Activated CD4-positive, alpha-beta T cell treated with anti-CD3 and anti-CD28 coated beads, Interleukin-2, amount 10 ng/mL, durations not matched to agents 24 days and 14 days (primary cell): ENCODE measurements at places on chromosomes 12 and 14.

DNA sequence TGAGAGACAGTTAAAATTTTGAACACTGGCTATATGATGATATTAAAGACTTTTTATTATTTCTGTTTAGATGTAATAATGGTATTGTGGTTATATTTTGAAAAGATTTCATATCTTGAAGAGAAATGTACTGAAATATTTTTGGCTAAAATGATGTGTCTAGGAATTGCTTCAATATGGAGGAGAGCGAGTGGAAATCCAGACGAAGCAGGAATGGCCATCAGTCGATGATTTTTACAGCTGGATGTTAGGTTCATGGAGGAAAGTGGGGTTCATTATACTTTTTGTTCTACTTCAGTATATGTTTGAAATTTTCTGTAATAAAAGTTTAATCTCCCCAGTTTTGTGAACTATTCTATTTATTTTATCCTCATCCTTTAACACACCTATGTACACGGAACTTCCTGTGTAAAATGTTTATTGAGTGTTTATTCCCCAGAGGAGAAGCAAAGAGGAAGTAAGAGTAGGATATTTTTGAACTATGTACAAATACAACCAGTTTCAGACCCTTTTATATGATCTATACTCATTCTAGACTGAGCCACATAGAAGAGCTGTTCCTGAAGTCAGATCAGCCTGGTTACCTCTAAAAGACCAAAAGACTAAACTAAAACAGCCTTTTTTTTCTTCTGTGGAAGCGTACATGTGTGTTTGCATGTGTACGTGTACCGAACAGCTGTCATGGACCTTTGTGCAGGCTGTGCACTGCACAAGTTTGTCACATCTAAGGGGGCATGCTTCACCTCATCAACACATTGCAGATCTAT, 211.0 kb upstream of the NUDT4 start:
- no peak for DNase-seq

DNA sequence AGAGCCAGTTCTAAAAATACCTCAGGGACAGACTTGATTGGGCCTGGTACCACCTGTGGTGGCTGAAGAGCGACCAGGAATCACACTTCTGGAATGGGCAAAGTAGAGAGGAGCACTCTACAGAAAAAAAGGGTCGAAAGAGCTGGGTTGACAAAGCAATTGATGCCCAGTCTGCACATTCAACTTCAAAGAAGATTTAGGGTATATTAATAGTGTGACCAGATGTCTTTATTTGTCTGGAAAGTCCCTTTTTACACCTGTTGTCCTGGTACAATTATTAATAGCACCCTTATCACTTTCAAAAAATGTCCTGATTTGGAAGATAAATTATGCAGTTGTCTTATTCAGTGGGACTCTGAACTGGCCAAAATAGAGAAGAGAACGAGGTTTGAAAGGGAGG, 137.5 kb downstream of the DYRK2 start:
- DNase-seq: no peak

GRCh38 chr12:124686370-124687173, 119.2 kb upstream of the NCOR2 start:
- DNase-seq: no peak

GRCh38 chr14:72014486-72014885, 82.3 kb downstream of the RGS6 start:
- no peak for DNase-seq

DNA sequence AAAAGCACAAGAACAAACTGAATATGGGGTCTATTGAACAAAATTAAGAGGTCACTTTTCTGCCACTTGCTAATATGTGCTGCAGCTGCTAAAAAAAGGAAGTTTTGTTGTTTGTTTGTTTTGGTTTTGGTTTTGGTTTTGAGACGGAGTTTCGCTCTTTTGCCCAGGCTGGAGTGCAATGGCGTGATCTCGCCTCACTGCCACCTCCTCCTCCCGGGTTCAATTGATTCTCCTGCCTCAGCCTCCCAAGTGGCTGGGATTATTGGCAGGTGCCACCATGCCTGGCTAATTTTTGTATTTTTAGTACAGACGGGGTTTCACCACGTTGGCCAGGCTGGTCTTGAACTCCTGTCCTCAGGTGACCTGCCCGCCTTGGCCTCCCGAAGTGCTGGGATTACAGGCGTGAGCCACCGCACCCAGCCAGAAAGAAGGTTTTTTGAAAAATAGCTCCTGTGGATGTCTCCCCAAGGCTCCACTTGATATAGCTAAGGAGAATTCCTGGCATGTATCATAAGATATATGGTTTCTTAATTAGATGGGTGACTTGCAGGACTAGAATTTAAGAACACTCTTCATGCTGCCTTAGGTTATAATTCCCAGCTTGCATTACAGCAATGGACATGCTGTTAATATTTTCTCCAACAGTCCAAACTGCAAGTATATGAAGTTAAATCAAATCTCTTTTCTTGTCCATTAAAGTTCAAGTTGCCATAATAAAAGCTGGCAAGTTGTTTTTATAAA, 237.6 kb upstream of the AMIGO2 start:
- DNase-seq: peak; percentile 76

GRCh38 chr14:55136241-55136640, 7.2 kb downstream of the LGALS3 start:
- DNase-seq: no peak

DNA sequence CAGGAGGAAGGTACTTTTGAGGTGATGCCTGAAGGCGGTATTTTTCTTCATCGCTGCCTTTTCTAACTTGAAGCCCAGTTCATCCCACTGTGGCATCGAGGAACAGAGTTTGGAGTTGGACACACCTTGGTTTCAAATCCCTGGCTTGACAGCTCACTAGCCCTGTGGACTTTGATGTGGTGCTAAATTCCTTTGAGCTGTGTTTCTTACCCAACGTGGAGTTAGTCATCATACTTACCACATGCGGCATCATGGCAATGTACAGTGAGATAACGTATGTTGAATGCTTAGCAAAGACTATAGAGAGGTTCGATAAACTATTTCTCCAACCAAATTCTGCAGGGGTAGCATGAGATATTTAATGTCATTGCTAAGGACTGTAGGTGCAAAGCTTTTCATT, 3.4 kb downstream of the PLEKHG3 start:
- DNase-seq: peak; percentile 69

DNA sequence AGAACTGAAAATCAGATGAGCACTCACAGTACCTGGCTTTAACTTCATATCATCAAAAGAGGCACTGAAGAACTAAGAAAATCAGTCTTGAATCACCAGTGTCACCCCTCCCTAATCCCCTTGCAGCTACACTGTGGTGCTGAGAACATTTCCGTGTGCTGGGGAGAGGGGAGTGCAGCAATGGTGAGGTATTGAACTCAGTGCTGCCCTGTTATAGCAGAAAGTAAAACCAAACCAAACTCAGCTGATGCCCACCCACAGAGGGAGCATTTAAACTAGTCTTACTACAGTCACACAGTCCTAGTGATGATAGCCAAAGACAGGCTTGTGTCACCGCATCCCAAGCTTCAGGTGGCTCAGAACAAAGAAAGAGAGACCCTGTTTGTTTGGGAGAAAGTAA, 122.1 kb downstream of the CPNE8 start:
- no peak for DNase-seq

DNA sequence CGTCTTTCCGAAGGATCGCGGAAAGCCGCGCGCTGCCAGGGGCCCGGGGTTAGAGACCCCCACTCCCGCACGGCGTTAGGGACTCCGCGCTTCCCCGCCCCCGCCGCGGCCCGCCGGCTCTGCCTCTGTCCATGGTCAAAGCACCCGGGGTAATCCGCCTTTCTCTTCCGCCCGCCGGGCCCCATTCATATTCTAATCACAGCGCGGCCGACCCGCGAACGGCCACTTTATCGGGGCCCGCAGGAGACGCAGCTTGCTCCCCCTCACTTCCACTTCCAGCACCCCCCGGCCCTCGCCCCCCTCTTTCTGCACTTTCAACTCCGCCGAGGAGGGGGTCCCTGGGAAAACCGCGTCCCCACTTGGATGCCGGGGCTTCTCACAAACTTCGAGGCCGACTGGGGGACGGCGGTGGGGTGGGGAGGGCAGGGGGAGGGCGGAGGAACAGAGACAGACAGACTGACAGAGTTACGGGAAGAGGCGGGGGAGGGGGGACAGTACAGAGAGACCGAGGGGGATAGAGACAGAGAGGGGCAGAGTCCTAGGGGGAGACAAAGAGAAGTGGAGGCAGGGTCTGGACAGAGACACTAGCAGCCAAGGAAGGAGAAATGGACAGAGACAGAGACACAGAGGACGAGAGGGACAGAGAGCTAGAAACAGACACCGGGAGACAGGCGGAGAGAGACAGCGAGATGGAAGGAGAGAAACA, 1.1 kb upstream of the RFX4 start:
- DNase-seq: no peak

DNA sequence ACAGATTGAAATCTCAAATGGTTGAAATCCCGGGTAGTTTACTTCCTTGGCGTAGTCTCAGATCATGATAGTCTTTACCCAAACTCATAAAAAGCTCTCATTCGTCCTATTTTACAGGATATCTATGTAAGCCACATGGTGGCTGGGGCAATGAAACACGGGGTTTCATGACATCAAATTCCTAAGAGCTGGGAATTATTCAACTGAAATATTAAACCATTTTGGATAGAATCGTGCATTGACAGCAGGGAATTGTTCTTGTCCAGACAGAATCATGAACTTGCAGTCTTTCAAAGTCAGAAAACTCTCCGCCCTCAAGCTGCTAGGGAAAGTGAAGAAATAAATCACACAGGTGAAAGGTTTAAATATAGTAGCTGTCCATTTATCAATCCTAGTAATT, 33.2 kb upstream of the PRKAB1 start:
- DNase-seq: no peak

DNA sequence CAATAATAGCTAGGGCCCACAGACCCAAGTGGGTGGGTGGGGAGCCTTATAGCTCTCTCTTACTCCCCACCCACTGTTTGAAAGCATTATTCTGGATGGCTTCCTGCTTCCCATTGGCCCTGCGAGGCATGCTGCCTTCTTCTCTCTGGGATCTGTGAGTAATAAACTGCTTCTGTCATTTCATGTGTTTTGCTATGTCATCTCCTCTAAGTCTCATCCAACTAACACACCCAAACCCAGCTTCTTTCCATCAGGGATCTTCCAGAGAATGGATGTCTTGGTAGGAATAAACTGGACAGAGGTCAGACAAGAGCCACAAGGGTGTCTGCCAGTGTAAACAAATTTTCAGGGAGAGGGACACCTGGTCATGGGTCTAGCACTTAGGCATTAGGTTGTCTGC, 66.4 kb upstream of the BDKRB2 start:
- no peak for DNase-seq

DNA sequence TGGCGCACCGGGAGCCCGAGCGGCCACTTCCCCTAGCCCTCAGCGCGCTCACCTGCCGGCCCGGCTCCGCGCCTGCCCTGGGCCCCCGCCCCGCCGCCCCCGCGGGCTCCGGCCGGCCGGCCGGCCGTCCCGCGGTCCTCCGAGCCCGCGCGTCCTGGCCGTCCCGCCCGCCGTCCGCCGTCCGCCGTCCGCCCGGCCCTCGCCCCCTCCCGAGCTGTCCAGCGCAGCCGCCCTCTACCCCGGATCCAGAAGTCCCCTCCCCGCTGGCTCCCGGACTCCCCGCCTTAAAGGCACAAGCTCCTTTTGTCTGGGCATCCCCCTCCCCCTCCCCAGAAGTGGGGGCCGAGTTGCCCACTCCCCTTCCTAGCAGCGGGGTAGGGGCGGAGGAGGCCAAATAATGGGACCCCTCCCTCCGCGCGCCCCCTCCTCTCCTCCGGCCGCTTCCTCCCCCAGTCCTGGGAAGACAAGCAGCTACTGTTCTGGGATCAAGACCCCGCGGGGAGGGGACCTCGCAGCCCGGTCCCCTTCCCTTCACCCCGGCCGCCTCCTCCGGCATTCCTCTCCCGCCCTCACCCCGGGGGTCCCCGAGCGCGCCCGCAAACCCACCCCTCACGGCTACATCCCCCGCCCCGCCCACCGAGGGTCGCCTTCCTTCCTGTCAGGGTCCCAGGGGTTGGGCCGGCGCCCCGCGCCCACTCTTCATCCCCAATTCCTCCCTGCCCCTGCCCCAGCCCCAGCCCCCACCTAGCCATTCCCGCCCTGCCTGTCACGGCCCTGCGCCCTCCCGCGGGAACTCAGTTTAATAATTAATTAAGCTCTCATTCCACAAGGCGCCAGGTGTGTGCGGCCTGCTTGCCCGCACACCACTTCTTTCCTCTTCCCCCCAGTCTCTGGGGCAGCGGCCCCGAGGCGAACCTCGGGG, at the start of gene ADCY6:
TSS of gene ADCY6 (minus strand) at position 236 of the 922 bp plus-strand sequence. CDS start 5,655 bp downstream, outside the sequence.
- DNase-seq: peak; percentile 63

- no peak for DNase-seq
Measured at GRCh38 chr12:102501773-102502172, 21.4 kb upstream of the IGF1 start.

DNA sequence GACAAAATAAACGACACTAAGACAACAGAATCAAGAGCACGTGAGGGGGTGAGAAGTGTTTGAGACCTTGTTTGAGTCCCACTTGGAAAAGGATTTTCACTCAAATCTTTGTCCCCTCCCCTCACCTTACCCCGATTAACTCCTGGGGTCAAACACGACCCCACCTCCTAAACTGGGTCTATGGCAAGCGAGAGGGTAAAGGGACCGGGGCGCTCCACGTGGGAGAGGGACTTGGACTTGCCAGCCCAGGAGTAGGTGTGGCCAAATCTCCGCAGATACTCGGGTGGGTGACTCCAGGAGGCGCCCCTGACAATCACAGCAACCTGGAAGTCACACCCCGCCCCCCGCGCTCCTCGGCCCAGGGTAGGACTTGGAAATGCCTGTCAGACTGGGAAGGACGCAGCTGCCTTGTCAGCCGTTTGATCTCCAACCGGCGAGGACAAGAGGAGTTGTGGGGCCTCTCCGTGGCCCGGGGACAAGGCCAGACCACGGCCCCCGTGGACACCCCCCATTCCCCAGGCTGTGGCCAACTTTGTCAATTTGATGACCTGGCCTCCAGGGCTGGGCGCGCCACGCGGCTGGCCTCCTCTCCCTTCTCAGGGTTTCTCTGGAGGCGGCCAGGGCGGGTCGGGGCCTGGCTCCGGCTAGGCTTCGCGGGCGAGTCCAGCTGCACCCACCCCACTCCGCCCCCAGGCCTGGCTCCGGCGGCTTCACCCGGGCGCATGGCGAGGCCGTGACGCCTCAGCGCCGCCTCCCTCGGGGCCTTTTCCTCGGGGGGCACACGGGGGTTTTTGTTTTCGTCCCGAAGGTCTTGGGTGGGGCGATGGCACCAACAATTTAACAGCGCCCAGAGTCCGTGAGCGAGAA, 1.1 kb upstream of the BCL11B start:
- DNase-seq: peak; percentile 84

DNA sequence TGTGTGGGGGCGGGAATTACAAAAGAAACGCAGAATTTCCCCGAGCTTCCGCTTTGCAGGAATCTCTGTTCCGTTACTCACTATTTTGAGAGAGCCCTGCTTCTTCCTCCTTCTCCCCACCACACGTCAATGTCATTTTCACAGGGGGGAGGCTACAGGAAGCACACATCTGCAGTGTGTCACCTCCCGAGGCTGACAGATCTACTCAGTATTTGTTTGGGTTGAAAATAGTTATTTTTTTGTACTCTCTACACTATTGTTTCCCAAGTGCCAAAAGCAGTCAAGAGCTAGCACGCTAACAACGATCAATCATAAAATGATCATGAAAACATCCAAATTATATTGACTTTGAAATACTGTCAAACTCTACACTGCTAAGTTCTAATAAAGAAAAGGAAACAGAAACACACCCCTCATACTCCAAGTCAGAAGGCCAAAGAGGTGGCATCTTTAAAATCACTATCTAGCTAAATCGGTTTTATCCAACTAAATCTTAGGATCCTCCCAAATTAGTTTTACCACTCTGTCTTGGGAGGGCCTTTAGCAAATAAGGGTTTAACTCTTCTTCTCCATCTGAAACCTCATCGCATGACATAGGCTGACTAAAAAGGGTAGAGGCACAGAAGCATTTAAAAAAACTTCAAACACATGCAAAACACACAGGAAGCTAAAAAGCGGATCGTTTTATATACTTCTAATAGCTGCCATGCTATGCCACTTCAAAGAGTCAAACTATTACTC, 51.8 kb downstream of the FOXN3 start:
- DNase-seq: peak; percentile 84
